ENCODE measurements at places on chromosomes 7 and 10.
A peak's percentile ranks its signal among the peaks of the same experiment; 100 is the strongest.

- DNase-seq = no peak
Measured at GRCh38 chr7:68406480-68406879, 1191.8 kb upstream of the AUTS2 start.

GRCh38 chr10:100978901-100979195 is 8.4 kb downstream of the MRPL43 start:
- DNase-seq = no peak

GRCh38 chr10:121127151-121127906 is 276.2 kb downstream of the WDR11 start:
- DNase-seq = no peak

GRCh38 chr10:34960983-34961382 is 129.2 kb downstream of the CUL2 start:
- no peak for DNase-seq

DNA sequence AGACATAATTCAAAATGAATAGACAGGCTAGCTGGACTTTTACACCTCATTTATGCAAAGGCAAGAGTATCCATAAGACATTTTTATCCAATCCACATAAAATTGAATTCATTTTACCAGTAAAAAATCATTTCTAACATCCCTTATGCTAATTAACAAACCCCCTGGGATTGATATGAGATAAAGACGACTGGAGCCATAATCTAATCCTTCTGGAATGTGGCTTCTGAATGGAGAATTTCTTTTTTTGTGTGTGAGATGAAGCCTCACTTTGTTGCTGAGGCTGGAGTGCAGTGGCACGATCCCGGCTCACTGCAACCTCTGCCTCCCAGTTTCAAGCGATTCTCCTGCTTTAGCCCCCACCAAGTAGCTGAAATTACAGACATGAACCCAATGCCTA is 90.4 kb downstream of the AKR1D1 start:
- DNase-seq = no peak

DNA sequence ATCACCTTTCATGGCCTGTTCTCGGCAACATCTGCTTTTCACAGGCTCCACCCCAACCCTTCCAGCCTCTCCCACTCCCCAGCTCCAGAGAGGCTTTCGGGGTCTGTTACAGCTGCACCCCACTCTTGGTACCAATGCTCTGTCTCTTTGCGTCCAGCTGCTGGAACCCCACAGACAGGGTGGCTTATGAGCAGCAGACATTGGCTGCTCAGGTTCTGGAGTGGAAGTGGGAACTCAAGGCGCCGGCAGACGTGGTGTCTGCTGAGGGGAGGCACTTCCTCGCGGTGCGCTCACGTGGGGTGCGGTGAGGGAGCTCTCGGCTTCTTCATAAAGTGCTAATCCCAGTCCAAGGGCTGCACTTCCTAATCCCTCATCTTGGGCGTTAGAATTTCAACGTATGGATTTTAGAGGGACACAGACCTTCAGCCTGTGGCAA is 185.7 kb downstream of the ELFN1 start:
- DNase-seq = no peak

DNA sequence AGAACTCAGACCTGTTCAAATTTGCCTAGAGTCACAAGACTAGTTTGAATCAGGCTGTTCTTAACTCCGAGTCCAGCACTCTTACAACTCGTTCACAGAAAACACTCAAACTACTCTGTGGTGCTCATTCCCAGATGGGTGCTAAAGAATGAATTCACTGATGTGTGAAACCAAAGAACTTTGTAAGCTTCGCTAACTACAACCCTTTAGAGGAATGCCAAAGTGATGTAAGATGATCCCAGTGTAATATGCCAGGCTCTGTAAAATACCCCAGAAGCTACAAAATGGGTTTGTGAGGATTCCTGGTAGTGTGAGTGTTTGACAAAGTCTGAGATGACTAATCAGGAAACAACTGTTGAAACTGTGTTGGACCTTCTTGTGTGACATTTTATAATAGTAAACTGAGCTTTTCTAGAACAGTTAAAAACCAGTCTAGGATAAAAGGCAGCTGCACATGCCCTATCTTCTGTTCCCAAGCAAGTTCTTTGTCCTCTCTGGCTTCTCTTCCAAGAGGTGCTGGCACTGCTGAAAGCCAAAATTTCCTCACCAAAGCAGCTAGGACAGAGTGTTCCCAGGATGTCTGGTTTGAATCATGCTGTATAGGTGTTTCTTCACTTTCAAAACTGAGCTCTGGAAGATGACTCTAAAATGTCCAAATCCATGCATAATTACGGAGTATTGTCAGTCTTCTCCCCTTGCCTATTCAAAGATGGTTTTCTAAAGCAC is 527.6 kb downstream of the SORCS1 start:
- no peak for DNase-seq

- DNase-seq = no peak
Measured at GRCh38 chr7:136883046-136883445, 14.6 kb downstream of the CHRM2 start.

DNA sequence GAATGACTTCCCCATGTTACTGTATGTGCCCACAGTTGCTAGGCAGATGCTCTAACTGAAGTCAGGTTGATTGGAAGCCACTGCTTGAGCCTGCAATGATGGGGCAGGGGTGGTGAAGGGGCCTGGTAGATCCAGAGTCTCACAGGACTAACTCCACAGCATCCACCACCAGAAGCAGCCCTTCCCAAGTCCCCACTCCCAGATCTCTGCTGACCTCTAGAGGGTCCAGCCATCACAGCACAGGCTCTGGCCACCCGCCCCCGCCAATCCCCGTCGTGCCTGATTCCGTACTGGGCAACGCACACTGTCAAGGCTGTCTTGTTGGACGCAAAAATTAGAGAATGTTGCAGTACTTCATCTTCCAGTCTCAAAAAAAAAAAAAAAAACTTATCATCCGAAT is 136.8 kb upstream of the PDE1C start:
- DNase-seq = peak; percentile 41

- DNase-seq = no peak
Measured at GRCh38 chr7:81616951-81617350, 152.9 kb downstream of the HGF start.

DNA sequence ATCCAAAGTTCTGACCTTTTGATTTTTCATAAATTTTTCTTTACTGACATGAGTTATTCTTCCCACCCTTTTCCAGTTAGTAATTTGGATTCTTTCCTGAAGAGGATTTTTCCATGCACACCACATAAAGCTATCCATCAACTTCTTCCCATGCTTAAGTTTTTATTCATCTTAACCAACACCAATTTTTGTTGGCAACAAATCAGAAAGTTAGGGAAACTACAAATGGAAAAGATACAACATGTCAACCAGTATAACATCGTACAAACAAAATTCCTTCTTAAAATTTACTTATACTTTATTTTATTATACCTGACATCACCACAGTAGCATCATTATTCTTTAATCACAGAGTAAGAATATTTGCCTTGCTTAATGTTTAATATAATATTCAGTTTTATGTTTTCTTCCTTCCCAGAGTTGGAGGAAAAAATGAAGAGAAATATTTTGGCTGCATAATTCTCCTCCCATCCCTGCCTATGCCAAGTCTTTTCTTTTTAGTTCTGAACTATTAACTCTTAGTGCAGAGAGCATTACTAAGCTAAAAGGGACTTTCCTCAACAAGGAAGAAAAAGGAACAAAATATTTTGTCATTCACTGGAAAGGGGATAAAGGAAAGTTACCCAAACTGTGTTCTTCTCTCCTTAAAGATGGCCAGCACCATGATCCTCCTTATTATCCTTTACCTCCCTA is 67.5 kb upstream of the MEOX2 start:
- no peak for DNase-seq

GRCh38 chr7:123755338-123755737 is 6.5 kb upstream of the WASL start:
- DNase-seq = no peak

DNA sequence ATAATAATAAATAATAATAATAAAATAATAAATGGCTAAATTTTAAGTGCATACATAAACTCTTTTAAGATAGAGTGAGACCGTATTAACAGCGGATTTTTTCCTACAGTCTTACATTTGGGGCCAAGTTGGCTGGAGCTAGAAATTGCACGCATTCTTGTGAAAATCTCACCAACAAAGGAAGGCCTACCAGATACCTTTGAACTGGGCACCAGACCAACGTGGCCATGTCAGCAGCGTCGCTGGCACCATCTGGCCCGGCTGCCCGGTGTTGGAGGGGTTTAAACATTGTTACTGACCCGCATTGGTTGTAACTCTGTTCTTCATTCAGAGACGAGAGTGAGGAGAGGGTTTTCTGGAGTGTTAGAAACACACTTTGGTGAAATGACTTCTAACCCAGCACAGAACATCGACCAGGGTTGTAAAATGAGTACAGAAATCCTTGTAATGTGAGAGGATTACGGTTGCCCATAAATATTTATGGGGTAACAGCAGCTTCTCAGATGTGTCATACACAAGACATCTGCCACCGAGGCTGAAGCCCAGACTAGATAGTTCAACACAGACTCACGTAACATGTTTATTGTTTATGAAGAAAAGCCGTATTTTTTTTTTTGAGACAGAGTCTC is 34.6 kb upstream of the UNCX start:
- DNase-seq = peak; percentile 95

DNA sequence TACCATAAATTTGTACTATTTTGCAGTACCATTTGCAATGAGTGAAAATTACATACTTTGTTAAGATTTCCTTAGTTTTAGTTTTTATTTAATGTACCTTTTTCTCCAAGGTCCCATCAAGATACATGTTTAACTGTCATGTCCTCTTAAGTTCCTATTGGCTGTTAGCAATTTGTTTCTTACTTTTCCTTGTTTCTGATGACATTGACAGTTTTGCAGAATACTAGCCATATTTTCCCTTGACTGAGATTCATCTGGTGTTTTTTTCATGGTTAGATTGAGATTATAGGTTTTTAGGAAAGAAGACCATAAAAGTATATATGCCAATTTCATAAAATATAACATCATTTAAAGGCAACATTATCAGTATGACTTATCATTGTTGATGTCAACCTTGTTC is 376.8 kb upstream of the STEAP1 start:
- DNase-seq = no peak

DNA sequence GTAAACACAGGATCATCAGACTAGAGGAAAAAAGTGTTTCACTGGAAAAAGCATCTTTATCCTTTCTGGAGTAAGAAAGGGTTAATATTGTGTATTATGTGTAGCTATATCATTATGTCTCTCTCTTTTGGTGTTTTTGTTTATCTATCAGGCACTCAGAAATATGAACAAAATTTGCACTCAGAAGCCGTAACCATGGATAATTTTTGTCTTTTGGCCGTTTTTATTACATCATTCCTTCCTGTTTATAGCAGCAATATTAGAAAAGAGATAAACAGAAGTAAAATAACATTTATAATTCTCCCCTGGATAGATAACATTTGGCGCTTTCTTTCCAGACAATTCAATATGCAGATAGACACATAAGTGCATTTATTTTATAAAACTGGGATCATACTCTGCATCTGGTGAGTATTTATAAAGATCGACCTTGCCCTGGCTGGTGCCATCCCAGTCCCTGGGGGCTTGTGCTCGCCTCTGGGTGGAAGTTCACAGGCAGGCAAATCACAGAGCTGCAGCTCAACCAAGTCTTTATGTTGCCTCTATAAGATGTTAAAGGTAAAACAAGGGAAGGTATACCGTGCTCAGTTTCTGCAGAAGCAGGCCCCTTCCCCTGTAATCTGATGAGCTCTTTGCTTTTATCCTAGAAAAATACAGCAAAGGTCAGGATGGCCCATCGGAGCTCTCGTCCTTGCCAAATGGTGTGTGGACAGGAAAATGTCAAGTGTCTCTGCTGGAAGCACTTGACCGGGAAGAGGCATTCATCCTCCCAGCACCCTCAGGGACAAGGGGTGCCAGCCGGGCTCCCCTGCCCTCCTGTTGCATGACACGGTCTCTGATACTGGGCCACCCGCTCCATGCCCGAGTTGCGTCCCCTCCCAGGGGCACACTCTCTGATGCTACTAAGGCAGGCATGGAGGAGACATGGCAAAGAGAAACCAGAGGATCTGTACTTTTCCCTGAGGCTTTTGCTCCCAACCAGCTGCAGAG is 43.9 kb downstream of the PYROXD2 start:
- no peak for DNase-seq

DNA sequence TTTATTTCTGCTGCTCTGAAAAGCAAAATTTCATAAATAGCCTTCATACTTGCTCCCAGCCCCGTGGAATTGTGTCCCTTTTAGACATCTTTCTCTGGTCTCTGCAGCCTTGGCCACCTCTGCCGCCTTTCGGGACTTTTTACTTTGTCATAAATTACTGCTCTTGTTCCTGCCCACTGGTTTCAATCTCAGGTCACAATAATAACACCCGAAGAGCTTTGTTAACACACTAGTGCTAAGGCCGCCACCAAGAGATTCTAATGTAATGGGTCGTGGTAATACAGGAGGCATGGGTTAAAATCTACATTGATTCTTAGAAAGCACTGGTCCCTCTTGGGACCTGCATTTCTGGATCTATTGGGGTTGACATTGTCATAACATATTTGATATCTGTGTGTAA is 276.0 kb upstream of the VWC2 start:
- no peak for DNase-seq

- no peak for DNase-seq
Measured at GRCh38 chr7:124908259-124908658, 21.4 kb downstream of the POT1 start.

DNA sequence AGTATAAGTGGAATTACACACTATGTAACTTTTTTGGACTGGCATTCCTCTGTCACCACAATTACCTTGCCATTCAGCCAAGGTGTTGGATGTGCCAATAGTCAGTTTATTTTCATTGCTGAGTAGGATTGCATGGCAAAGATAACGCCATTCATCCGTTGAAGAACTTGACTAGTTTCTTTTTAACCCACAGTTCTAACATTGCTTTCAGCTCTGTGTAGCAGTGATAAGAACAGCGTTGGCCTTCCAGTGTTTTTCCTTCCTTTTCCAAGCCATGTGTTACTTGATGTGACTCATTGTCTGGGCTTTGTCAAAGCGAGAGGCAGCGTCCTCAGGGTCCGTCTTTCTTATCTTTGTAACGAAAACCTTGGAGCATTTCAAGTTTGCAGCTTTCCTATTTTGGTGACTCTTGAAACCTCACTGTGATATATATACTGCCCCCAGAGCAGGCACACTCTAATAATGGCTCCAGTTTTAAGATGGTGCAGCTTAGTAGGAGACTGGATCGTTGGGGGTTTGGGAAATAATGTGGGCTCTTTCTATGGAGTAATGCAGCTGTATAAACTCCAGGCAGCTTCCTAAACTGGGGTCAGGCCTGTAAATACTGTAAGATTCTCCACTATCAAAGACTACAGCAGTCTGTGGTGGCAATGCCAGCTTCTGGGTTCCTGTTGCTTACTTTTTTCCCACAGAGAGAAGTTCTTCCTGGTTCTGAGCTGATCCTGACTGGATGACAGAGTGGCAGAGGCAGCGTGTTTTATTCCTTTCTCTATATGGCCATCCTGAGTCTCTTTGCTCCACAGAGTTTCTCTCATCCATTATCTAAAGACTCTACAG is 41.7 kb downstream of the AKR1E2 start:
- no peak for DNase-seq

DNA sequence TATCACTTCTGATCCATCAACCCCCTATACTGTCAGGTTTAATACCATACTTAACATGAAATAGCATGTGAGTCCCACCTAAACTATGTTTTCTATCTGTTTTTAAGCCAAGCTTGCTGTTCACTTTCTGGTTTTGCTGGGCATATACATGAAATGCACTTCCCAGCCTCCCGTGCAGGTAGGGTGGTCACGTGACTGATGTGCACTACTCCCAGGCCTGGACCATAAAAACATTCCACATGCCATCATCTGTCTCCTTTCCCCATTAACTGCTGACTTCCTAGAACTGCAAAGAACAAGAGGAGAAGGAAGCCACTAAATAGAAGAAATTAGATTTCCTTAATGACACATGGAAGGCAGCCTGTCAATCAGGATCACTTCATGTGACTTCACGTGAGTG is 40.1 kb upstream of the CALD1 start:
- DNase-seq = no peak

All from AG08395 (cell line).